ENCODE measurements at places on chromosomes 11 and 22.

DNA sequence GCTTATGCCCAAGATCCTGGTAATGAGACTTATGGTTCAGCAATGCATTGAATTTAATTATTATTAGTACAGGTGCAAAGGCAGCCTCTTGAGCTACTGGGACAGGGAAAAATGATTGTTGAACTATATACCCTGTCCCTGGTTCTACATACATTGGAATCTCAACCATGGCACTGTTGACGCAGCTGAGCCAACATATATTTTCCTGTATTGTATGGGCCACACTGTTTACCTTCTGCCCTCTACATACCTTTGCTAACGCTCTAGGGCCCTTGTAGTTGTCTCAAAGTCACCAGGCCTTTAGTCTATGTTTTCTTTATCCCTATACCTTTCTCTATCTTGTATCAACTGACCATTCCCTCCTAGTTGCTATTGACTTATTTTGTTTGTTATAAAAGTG is 22.6 kb downstream of the KREMEN1 start:
- no peak for DNase-seq

DNA sequence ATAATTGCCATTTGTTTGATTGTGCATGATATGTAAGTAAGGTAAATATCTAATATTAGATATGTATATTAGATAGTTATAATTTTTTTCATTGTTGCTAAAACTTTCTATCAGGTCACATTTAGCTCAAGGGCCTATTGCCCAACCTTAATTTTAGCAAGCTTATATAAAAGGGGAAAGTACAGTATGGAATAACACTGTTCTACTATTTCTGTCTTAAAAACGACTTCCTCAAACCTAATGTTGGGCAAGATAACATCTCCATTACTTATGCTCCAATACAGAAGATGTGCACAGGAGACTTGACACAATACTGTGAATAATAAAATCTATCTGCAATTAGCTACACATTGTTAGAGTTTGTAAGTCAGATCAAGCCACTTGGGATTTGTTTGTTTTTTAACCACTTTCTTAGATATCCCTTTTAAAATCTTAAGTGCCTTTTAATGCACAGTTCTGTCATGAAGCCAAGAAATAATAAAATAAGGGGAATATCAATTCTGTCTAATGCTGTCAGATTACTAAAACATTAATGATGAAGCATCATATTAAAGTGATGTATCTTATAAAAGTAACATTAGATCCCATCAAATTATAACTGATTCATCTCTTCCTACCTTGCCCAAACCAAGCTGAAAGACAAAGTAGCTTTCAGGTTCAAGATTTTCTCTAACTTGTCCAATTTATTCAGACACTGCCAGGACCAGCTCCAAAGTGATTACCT is 98.1 kb downstream of the SIK3 start:
- no peak for DNase-seq

DNA sequence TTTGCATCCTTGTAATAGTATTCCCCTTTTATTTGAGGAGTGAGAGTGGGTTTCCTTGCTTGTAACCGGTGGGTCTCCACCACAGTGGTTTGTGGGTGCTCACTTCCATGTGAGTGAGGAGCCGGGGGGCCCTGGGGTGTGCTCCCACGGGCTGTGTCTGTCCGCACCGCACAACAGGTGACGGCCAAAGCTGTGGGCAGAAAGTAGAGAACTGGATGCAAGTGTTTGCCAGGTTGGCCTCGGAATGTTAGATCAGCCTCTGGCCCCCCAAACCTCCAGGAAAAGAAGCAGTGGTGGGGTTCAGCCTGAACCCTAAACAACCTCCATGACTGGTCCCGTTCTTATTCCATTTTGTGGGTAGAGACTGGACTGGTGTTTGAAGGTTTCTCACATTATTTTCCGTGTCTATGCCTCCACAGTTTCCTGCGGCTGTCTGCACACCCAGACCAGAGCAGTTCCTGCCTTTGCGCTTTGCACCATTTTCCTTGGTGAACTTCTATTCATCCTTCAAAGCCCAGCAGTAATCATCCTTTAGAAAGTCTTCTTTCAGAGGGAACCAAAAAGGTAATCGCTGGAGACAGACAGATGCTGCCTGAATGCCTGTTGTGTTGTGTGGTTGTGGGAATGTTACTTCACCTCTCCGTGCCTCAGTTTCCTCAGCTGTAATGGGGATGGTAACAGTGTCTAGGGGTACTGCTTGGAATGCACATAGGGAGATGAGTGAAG is 77.2 kb downstream of the MYEOV start:
- no peak for DNase-seq

DNA sequence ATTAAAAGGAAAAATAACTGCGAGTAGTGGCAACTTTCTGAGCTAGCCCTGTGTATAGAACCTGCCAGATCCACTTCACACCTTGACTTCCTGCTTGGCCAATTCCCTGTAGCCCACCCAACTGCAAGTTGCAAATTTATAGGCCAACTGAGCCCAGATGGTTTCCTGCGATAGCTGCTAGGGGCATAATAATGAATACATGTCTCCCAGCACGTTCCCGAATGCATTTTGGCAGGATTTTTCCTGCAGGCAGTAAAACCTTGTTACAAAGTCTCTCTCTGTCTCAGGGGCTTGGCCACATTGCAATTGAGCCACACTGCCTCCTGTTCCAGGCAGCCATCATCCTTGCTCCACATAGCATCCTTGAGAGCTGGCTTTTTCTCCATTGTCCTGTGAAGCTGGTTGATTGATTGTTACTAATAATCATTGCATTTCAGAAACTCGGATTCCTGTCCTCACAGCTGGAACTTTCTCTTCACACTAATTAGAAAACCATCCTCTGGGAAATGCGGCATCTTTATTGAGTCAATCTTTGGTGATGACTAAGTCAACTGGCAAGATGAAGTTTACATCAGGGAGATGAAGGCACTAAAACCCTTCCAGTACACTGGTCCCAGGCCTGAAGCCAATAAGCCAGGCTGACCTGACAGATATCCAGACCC is 18.6 kb upstream of the LMO2 start:
- no peak for DNase-seq

DNA sequence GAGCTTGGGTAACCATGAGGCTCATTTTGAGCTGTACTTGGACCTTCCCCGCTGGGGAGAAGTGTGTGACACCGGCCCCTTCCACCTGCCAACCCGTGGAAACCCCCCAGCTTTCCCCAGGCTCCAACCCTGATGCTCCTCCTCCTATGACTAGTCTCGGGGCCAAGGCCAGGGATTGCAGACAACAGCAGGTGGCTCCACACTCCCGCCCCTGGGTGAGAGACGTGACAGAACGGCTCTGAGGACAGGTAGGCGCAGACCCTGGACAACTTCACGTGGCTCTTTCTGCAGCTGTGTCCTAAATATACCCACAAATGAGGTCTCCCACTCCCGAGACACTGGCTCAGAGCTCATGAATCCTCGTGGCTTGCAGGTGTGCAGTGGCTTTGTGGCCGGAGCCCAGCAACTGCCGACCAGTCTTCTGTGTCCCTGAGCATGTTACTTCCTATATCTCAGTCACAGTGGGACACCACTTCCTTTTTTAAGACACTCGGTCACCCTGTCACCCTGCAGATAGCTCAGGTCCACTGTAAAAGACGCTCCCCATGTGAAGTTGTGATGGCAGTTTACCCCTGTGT is 55.2 kb downstream of the NECTIN1 start:
- DNase-seq: peak; percentile 44

DNA sequence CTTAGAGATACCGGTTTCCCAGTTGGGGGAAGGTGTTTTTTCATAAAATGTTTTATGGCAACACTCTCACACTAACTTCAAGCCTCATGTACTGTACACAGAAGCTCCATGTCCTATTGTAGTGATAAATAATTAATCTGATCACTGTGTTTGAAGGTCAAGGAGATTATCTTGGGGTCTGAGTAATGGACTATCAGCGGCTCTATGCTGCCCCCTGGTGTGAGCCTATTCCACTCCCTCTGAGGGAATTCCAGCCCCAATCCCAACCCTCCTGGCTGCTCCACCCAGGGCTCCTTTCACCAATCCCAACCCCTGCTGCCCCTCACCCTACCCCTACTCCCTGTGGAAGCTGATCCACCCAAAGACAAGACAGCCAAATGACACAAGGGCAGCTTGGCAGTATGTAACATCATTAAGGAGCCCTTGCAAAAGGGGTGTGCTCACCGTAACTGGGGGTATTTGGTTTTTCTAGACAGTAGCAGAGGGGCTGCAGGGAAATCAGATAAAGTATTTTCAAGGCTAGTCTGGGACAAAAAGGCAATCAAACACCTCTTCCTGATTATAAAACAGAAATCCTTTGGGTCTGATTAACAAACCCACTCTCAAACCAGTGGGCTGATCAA is 22.3 kb downstream of the HPS4 start:
- peak; percentile 60 for DNase-seq

GRCh38 chr11:97943493-97943892 is 1077.3 kb upstream of the CNTN5 start:
- no peak for DNase-seq

DNA sequence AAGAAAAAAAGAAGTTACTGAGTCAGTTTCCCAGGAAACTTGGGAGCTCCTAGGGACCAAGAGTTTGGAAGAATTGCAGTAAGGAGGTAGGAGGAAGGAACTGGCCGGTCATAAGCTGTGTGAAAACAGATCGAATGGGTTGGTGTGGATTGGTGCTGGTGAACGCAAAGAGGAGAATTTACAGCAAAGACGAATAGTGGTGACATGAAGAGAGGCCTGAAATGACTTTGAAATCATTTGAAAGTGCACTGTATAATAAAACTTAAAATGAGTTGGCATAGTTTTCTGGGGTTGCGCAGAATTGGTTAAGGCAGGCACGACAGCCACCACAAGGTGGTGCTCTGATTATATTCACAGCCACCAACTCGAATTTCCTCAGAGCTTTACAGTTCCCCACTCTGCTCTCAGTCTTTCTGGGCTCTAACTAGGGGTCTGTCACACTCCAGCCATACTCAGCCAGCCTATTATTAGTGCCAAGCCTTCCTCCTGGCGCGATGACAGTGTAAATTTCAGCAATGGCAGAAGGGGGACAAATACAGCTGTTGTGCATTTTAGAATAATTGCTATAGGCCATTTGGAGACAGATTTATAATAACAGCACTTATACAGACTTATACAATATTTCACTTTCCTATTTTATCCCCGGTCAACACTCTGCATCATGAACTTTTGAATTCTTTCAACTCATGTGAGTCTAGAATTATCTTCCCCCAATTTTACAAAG is 8.3 kb upstream of the HTR3B start:
- DNase-seq: peak; percentile 36

Data from right hindlimb (tissue), 1 donor.